ENCODE measurements at places on chromosomes 2 and 18. TPM values are rescaled to one million over a fixed set of nuclear protein-coding genes. Genes with fewer than 3 reads are reported as not detected.

GRCh38 chr18:58046093-58046793, 2.2 kb downstream of the NEDD4L start:
- DNase-seq = no peak

DNA sequence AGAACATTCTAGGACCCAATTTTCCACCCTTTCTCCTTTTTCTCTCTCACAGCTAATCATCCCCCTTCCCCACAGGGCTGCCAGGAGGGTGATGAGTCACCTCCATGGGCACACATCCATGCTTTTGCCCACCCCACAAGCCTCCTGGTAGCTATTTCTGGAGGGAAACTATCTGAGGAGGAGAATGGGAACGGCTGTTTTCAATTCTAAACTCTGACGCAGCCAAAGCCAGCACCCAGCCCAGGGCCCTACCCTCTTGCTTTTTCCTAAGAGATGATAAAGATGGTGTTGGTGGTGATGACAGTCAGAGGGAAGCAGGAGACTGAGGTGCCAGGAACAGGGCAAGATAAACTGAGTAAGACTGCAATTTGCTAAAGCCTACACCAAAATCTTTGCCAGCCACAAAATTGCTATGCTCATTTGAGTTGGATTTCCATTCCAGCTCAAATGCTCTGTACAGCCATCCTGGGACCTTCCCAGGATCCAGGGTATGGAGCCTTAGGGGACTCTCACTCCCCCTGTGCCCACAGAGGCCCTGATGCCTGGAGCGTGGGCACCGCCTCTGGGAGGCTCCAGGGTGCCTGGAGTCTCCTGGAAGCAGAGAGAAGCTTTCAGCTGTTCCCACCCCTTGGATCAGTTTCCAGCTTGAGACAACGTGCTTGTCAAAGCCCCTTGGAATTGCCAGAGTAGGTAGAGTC, 62.0 kb upstream of the FZD7 start:
- DNase-seq = no peak

GPR75 gene
- 1.2 TPM for total RNA-seq

GRCh38 chr2:64354857-64355680, 98.9 kb upstream of the LGALSL start:
- no peak for DNase-seq

- no peak for DNase-seq
Measured at GRCh38 chr2:199929262-199929661, 18.2 kb downstream of the C2orf69 start.

DNA sequence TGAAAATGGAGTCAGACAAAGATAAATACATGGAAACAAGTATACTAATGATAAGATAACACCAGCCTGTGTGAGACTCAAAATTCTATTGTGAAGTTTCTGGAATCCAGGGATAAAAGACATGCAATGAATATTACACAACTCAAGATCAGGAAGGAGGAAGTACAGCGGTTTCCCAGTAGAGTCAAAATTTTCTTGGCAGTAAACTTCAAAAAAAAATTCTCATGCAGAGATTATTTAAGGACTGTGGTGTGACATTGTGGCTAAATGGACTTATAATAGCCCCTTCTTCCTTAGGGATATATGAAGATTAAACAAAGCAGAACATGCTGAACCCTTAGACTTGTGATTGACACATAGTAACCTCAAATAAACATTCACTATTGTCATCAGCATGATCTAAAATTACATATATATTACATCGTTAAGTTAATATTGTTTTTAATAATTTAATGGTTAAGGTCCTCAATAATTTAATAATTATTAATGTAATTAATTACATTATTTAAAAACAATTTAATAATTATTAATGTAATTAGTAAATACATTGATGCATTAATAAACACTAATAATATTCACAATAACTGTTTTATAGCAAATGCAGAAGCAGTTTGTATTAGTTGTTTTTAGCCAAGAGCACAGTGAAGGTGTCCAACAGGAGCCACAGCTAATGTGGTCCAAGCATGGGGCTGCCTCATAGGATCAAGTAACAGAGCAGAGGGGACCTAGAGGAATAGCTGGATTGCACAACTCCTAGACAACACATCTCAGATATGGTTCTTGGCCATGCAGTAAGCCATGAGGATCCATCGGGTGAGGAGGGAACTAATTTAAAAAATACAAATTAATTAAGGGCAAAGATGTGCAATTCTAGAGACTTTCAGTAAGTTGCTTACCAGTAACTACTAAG, 77.3 kb downstream of the POLE4 start:
- DNase-seq = no peak

- DNase-seq = peak; percentile 78
Measured at GRCh38 chr18:57803103-57803969, at the start of gene ATP8B1. TSS of gene ATP8B1 (minus strand) at chr18:57803315. CDS start at chr18:57731807, 71,508 bp downstream.

GRCh38 chr2:189527041-189527750, 53.4 kb downstream of the SLC40A1 start:
- no peak for DNase-seq

- DNase-seq = no peak
Measured at GRCh38 chr2:187003038-187003554, 154.1 kb upstream of the ZSWIM2 start.

DNA sequence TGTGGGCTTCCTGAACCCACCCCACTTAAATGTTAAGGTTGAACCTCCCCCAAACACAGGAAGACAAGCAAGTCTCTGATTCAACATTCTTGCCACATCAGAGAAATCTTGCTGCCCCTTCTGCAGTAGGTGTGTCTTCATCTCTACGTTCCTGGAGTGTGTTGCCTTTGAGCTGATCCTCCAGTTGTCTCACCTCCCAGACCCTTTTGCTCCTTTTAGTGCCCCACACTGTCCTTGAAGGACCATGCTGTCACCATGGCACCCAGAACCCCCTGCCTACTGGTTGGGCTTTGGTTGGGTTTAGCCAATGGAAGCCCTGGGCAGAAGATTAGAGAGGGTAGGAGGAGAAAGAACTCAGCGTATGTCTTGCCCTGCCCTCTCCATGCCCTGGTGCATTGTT, 10.7 kb downstream of the CAB39 start:
- no peak for DNase-seq

DNA sequence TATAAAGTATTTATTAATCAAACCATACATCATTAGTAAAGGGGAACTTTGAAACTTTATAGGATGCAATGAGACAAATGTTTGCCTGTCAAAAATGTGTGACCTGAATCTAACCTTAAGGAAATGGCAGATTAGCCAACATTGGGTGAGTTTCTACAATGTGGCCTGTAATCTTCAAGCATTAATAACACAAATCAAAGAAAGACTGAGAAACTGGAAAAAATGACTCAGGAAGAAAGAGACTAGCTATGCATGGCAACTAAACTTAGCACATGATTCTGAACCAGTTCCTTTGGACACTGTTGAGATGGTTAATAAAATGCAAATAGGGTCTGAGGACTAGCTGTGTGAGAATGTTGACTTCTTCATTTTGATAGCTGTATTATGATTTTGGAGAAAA, 628.6 kb upstream of the ID2 start:
- no peak for DNase-seq

CHPF gene
- total RNA-seq = 228 TPM

DNA sequence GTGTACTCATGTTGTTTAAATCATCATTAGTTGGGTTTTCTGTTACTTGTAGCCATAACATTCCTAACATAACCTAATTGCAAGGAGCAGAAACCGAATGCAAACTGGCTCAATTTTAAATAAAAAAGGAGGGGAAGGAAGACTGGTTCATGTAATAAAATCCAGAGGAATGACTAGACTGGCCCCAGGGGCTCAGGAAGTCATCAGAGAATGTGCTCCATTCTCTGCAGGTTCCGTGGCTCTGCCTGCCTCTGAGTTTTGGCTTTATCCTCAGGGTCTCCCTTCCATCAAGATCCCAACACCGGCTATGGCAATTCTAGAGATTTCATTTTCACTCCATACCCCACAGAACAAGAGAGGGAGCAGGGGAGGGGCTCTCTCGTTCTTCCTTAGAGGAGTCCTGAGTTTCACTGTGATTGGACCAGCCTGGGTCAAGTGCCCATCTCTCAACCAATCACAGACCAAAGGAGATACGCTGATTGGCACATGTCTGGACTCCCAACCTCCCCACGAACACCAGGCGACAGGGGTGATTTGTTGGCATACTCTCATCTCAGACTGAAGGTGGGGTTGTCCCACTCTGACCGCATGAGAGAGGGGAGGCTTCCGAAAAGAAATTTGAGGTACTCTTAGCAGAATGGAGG, 64.8 kb downstream of the NPPC start:
- no peak for DNase-seq

ARHGAP28 gene
- total RNA-seq = not detected

GRCh38 chr2:206190111-206190510, 30.4 kb downstream of the EEF1B2 start:
- DNase-seq = no peak

SCN7A gene
- total RNA-seq = 0.07 TPM

- no peak for DNase-seq
Measured at GRCh38 chr2:55239656-55240222, 7.3 kb downstream of the RPS27A start.

GRCh38 chr2:42618972-42619371, 50.5 kb downstream of the MTA3 start:
- no peak for DNase-seq

GRCh38 chr18:52227536-52227935, 112.5 kb upstream of the DCC start:
- DNase-seq = no peak

Measured in HCT116 (cell line).